ENCODE measurements at places on chromosomes 7 and 10. TPM values are rescaled to one million over a fixed set of nuclear protein-coding genes. Genes with fewer than 3 reads are reported as not detected.

DNA sequence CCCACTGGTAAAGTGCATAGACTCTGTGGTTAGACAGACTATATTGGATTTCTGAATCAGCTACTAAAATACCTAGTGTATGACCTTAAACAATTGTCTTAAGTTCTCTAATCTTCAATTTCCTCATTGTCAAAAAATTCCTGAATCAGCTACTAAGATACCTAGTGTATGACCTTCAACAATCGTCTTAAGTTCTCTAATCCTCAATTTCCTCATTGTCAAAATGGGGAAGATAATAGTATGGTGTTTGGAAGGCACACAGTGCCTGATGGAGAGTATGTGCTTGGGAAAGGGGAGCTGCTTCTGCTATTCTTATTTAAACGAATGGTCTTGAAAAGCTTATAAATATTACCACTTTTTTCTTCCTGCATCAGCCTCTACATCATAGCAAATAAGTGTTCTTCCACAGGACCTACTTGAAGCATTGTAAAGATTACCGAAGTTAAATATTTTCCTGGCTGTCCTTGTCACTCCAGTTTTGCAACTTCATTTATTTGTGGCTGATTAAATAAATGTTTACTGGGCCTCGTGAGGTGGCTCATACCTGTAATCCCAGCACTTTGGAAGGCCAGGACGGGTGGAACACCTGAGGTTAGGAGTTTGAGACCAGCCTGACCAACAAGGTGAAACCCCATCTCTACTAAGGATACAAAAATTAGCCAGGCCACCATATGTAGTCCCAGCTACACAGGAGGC lies 64.4 kb upstream of the ITGA8 start:
- peaks cover 53% of the 10 kb centered on the region for H3K36me3 ChIP-seq
- no peaks in the 10 kb centered on the region for H3K27me3 ChIP-seq
- H3K4me3 ChIP-seq, result no peak overlapping the region
- no peak for DNase-seq
- no peak overlapping the region for H3K27ac ChIP-seq

- peaks cover 22% of the 10 kb centered on the region for H3K36me3 ChIP-seq
- no peaks in the 10 kb centered on the region for H3K27me3 ChIP-seq
Measured at GRCh38 chr7:2063563-2064260, 169.0 kb downstream of the MAD1L1 start.

- H3K36me3 ChIP-seq, result no peaks in the 10 kb centered on the region
- DNase-seq, result no peak
- H3K27ac ChIP-seq, result no peak overlapping the region
- H3K4me3 ChIP-seq, result no peak overlapping the region
Measured at GRCh38 chr10:32386623-32387260, 39.8 kb upstream of the EPC1 start.

- no peaks in the 10 kb centered on the region for H3K36me3 ChIP-seq
- no peak overlapping the region for H3K27ac ChIP-seq
- peaks cover 21% of the 10 kb centered on the region for H3K4me1 ChIP-seq
- H3K4me3 ChIP-seq, result no peak overlapping the region
- DNase-seq, result no peak
- H3K27me3 ChIP-seq, result peaks cover 7% of the 10 kb centered on the region
Measured at GRCh38 chr7:132152131-132152889, 424.0 kb downstream of the PLXNA4 start.

- H3K27ac ChIP-seq, result no peak overlapping the region
- H3K4me1 ChIP-seq, result peaks cover 32% of the 10 kb centered on the region
- DNase-seq, result no peak
- no peak overlapping the region for H3K4me3 ChIP-seq
- H3K36me3 ChIP-seq, result no peaks in the 10 kb centered on the region
Measured at GRCh38 chr10:12583891-12584595, 234.7 kb downstream of the CAMK1D start.

- no peaks in the 10 kb centered on the region for H3K36me3 ChIP-seq
- no peaks in the 10 kb centered on the region for H3K4me1 ChIP-seq
- no peak overlapping the region for H3K4me3 ChIP-seq
- H3K27ac ChIP-seq, result no peak overlapping the region
Measured at GRCh38 chr7:123769371-123769770, 20.6 kb upstream of the WASL start.

DNA sequence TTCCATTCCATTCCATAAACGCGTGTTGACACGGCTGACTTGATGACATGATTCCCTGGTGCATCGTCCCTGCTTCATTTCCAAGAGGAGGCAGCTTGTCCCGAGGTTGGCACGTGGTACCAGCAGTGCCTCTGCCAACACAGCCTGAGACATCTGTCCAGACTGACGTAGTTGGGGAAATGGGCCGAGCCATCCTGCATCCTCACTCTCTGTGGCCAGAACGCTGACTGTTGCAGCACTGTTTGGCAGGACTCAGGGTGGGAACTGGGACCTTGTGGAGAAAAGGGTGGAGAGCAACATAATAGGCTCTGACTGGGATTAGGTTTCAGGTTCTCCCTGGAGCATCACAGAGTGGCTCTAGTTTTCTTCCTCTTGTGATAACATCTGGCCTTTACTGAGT lies 118.6 kb upstream of the BTBD16 start:
- H3K27ac ChIP-seq, result no peak overlapping the region
- peaks cover 54% of the 10 kb centered on the region for H3K4me1 ChIP-seq
- H3K36me3 ChIP-seq, result no peaks in the 10 kb centered on the region
- peak; percentile 96 for DNase-seq
- no peaks in the 10 kb centered on the region for H3K27me3 ChIP-seq
- no peak overlapping the region for H3K4me3 ChIP-seq

Gene CCDC172
- total RNA-seq, result not detected

Gene INTS15
- total RNA-seq, result 44.8 TPM

Gene NPC1L1
- 0.24 TPM for total RNA-seq
